ENCODE measurements at places on chromosomes 11 and 22.

DNA sequence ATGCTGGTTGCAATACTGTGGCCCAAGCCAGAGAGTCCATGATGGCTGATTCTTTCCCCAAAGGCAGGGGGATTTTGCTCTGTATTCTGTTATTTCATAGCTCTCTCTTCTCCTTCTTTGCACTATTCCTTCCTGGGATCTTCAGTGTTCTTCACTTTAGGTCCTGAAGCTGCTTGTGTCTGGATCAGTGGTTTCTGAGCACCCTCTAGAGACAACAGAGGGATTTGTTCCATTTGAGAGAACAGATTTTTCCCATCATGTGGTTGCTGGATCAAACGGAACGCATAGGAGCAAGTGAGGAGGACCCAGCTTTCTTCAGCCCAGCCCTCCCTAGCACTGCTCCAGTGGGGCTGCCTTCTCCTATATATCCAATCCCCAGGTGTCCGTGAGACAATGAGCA lies 68.7 kb upstream of the SYN3 start:
- no peak for DNase-seq

DNA sequence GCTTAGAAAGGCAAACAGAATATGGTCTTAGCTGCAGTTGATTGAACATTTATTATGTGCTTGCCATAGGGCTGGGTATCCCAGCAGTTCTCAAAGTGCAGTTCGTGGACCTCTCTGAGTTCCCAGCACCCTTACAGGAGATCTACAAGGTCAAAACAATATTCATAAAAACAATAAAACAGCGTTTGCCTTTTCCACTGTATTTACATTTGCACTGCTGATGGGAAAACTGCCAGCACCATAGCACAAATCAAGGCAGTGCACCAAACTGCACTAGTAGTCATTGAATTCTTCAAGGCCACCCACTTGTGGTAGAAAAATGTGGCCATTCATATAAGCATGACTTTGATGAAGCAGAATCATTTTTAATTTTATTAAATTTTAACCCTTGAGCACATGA lies 128.1 kb downstream of the CCDC34 start:
- no peak for DNase-seq

DNA sequence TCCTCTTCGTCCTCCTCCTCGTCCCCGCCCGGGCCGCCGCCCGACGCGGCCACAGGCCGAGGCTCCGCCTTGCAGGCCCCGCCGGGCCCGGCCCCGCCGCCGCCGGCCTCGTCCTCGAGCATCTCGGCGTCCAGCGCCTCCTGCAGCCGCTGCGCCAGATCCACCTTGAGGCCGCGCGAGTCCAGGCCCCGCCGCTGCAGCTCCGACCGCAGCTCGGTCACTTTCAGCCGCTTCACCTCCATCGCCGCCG lies 417 bp downstream of the HNRNPUL2 start:
- DNase-seq = no peak

GRCh38 chr11:69004411-69005182 lies 8.4 kb downstream of the MRGPRF start:
- no peak for DNase-seq

- no peak for DNase-seq
These were observed 14.2 kb upstream of the TALDO1 start for GRCh38 chr11:733072-733471.
